ENCODE measurements at places on chromosomes 4 and X.

DNA sequence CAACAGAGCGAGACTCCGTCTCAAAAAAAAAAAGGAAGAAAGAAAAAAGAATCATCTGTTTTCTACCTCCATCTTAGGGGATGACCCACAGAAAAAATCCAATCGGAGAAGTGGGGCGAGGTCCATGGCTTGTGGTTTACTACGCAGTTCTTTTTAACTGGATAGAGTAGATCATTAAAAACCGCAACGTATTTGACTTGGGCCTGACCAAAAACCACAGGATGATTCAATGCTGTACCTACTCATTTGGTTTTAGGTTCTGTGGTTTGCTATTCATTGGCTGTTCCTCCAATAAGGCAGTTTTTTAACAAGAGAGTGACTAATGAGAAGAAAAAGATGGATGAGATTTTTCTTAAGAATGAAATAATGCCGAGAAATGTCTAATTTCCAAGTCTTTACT lies 83.7 kb downstream of the FREM3 start:
- H3K4me3 ChIP-seq: no peak overlapping the region
- H3K27ac ChIP-seq: no peak overlapping the region
- DNase-seq: no peak
- H3K27me3 ChIP-seq: peaks cover 29% of the 10 kb centered on the region

DNA sequence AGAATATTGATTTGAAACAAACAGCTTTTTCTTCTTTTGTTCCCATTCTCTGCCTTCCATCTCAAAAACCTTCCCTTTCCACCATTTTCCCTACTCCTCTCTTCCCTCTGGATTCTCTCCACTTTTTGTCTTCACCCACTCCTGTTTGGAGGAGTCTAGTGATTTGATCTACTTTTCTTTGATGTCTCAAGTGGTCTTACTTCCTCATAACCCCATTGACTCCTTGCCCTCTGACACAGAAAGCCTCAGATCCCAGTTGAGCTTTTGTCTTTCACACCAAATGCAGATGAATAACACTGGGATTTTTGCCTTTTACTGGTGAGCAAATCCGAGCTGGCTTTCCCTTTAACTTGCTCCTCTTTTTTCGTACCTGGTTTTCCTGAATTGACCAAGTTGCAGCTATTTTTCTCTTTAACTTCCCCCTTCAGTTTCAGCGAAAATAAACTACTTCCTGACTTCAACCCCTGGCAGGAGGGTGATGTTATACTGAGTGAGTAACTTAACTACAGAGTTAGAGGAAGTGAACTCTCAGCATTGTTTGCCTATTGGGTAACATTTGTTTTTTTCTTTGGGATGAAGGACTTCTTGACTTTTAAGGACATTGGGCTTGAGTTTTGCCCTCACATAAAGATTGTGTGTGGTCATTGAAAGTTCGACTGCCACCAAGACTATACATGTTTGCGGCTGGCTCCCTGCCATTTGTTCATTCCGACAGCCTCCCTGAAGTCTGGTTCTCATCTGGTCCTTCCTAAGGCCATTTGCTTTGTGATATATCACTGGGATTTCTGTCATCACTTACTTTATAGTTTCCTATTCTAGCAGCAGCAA lies 392.8 kb upstream of the NR3C2 start:
- no peak overlapping the region for H3K4me3 ChIP-seq
- DNase-seq: peak; percentile 21
- peak overlapping the region; percentile 19 for H3K27ac ChIP-seq
- H3K4me1 ChIP-seq: peaks cover 21% of the 10 kb centered on the region

DNA sequence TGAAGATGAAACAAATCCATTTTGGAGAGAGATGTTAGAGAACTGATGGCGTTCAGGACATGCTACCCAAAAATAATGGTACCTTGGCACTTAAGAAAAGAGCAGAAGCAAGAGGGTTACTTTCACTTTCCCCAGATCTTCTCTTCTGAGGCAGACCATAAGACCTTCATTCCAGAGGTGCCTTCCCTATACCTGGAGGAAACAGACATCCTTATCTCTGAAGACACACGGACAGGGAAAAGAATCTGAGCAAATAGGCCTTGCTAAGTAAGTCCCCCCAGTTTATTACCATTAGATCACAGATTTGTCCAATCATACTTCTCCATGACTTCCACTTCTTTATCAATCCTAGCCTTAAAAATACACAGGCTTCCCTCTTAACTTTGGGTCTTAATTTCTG lies 2.0 kb upstream of the FGF2 start:
- H3K27ac ChIP-seq: no peak overlapping the region
- peaks cover 13% of the 10 kb centered on the region for H3K27me3 ChIP-seq
- DNase-seq: no peak
- peak overlapping the region; percentile 7 for H3K4me3 ChIP-seq
- peaks cover 15% of the 10 kb centered on the region for H3K4me1 ChIP-seq

- no peak overlapping the region for H3K4me3 ChIP-seq
- H3K27ac ChIP-seq: peak overlapping the region; percentile 59
- no peaks in the 10 kb centered on the region for H3K27me3 ChIP-seq
- no peaks in the 10 kb centered on the region for H3K36me3 ChIP-seq
- DNase-seq: no peak
- peaks cover 19% of the 10 kb centered on the region for H3K4me1 ChIP-seq
Observed at GRCh38 chr4:6277935-6278800, 8.5 kb downstream of the WFS1 start.

- H3K4me3 ChIP-seq: no peak overlapping the region
- no peak overlapping the region for H3K27ac ChIP-seq
- no peaks in the 10 kb centered on the region for H3K36me3 ChIP-seq
- H3K27me3 ChIP-seq: no peaks in the 10 kb centered on the region
Observed at GRCh38 chr4:65861993-65862392, 191.7 kb upstream of the EPHA5 start.

GRCh38 chr4:81921751-81922159 lies 450.0 kb upstream of the RASGEF1B start:
- no peak for DNase-seq
- H3K4me1 ChIP-seq: no peaks in the 10 kb centered on the region
- H3K27ac ChIP-seq: no peak overlapping the region
- H3K36me3 ChIP-seq: no peaks in the 10 kb centered on the region

All from mesothelial cell of epicardium (in vitro differentiated cells).